ENCODE measurements at places on chromosomes 5 and 9.

- no peak for DNase-seq
These were observed 372.3 kb downstream of the SPOCK1 start for GRCh38 chr5:137126829-137127228.

GRCh38 chr9:15786616-15787015 lies 233.8 kb downstream of the CCDC171 start:
- no peak for DNase-seq

GRCh38 chr9:84592918-84593317 lies 76.6 kb upstream of the NTRK2 start:
- no peak for DNase-seq

DNA sequence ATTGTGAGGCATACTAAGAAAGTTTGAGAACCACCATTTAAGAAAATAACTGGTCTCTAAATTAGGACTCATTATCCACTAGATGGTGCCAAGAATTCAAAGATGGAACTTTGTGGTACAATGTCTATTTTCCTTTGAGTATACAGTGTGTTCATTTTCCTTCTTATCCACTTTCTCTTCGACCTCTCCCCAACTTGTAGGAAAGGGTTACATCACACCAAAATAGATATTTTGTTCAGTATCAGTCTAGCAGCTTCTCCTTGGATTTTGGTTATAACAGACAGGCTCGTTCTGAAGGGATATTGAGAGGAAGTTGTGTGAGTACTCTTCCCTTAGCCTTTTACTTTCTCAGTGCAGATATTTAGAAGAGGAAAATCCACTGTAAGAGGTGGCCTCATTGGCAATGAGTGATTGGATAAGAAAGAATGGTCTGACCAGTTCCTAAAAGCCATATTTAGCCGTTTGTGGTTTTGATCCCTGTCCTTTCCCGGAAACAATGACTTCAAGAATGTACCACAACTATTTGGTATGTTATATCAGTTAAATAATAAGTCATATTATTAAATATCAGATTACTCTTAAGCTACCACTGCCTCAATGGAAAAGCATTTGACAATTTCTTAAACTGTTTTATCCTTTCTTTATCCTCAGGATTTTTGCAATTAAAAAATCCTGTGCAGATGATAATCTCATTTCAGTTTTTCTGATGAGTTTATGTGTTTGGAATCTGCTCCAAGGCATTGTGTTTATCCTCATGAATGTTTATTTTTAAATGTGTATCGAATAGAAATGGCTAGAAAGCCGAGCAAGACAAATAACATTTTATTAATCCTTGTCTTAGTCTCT lies 69.0 kb upstream of the GRAMD2B start:
- DNase-seq, result peak; percentile 35

DNA sequence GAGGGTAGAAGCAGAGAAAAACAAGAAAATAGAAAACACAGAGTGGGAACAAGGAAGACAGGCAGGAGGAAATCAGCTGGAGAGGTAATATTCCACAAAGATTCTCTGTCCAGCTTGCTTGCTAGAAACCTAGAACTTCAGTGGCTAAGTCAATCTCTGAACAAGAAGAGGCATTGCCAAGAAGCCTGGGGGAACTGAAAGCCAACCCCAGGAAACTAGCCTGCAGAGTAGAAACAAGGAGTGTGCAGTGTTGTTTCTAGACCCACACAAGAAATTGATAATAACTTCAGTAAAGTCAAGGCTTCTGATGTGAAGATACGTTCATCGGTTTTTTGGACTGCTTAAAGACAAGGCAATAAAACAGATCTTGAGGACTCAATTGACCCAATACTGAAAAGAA lies 234.5 kb upstream of the MAP3K1 start:
- no peak for DNase-seq

DNA sequence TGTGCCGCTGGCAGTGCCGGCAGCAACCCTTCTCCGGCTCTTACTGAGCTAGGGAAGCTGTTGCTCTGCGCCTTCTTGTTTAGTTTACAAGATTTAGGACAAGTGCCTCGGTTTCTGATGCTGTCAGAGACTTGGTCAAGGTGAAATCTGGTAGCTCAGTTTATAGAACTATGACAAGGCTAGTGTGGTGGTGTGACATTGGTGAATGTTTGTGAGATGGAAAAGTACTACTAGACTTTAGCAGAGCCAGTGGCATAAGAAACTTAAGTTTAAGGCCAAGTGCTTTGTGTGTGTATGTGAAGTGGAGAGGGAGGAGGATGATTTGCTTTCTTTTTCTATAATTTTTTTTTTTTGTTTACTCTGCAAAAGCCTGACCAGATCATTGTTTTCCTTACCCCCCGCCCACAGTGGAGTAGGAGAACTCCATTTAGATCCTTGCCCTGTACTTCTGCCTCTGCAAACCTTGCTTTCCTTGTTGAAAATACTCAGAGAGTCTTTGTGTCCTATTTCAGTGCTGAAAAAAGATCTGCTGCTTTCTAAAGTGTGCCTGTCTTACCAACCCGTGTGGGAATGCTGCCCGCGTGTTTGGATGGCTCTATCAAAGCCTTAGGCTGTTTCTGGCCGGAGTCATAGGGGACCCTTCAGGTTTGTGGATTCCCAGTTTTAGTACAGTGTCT lies 75.9 kb downstream of the TRIO start:
- DNase-seq, result no peak
